CD4-positive, alpha-beta T cell treated with Interleukin-2 at 100 ng/mL for 4 hours (primary cell): ENCODE measurements at places on chromosomes 1 and 21.

DNA sequence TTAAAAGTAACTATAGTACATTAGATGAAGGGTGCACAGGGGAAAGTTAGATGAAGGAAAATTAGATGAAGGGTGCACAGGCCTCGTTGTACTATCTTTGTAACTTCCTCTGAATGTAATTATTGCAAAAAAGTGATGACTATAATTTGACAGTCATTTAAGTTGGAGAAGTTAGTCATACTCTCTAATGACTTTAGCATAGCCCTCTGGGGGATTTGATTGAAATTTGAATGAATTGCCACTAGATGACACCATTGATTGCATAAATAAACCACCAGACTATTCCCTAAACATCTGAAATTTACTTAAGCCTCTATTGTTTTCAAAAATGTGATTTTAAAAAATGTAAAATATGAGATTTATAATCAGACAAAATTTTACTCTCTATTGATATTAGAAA is 102.6 kb downstream of the TPR start:
- DNase-seq = peak; percentile 26

- DNase-seq = no peak
Measured at GRCh38 chr1:163720294-163720693, 398.5 kb downstream of the NUF2 start.

- no peak for DNase-seq
Measured at GRCh38 chr1:32234792-32235191, 12.2 kb upstream of the FAM167B start.

GRCh38 chr1:112284796-112285195 is 111.2 kb upstream of the CTTNBP2NL start:
- DNase-seq = no peak

DNA sequence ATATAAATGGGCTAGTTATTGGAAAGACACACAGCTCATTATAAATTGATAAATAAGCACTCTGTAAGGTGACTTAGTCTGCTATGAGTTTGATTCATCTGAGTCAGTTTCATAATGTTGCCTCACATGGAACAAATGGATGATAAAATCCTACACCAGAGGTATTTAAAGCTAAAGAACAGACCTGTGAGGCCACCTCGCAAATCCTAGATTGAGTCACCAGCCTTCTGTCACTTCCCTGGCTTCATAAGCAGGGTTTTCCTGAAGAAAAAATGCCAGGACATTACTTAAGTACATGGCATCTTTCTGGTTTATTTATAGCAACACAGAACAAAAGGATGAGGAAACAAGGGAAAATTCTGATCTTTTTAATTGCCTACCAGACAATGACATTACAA is 18.4 kb downstream of the CD2 start:
- no peak for DNase-seq

DNA sequence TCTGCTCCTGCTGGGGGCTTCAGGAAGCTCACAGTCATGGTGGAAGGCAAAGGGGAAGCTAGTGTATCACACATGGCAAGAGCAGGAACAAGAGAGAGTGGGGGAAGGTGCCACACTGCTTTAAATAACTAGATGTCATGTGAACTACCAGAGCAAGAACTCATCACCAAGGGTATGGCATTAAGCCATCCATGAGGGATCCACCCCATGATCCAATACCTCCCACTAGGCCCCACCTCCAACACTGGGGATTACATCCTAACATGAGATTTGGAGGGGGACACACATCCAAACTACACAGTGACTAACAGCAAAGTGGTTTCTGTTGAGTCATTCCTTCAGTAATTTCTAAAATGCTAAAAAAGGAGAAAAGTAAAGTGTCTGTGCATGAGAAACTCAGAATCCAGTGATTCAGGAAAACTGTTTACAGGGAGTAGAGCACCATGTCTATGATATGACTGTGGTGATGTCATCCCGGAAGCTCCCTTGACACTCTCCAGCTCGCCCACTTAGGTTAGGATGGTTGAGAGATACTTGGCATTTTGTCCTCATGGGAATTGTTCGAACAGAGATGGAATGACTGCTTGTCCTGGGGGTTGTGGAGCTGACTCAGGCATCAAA is 50.3 kb downstream of the CHD1L start:
- DNase-seq = no peak

GRCh38 chr1:201561195-201561564 is 22.3 kb downstream of the NAV1 start:
- DNase-seq = no peak

DNA sequence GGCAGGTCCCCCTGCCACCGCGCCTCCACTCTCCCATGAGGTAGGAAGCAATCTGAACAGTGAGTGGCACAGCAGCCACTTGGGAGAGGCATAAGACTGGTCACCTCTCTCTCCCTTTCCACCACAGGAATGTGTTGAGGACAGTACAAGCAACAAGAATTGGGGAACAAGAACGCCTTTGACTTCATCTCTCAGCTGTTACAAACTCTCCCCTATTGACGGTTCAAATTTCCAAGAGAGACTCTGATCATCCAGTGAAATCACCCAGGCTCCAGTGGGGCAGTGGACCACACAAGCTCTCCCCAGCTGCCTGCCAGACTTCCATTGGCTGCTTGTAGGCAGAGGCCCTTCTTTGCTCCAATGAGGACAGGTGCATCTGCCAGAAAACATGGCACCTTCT is 249.9 kb upstream of the JUN start:
- no peak for DNase-seq

DNA sequence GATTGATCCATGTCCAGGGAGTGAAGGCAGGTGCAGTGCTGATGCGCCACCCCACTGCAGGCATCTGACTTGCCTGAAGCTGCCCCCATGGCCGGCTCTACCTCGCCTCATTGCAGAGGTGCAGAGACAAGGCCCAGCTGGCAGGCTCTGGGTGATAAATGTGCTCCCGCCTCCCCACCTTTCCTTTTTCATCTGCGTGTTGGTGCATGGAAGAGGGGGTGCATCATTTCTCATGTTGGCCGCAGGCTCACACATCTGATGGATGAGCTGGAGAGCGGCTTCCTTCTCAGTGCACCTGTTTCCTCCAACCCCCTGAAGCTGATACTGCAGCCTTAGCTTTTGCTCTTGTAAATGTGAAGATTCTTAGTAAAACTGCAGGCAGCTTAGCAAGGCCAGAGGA is 306.0 kb upstream of the KAZN start:
- DNase-seq = no peak

- peak; percentile 75 for DNase-seq
Measured at GRCh38 chr1:205528887-205529825, 24.7 kb downstream of the CDK18 start.

DNA sequence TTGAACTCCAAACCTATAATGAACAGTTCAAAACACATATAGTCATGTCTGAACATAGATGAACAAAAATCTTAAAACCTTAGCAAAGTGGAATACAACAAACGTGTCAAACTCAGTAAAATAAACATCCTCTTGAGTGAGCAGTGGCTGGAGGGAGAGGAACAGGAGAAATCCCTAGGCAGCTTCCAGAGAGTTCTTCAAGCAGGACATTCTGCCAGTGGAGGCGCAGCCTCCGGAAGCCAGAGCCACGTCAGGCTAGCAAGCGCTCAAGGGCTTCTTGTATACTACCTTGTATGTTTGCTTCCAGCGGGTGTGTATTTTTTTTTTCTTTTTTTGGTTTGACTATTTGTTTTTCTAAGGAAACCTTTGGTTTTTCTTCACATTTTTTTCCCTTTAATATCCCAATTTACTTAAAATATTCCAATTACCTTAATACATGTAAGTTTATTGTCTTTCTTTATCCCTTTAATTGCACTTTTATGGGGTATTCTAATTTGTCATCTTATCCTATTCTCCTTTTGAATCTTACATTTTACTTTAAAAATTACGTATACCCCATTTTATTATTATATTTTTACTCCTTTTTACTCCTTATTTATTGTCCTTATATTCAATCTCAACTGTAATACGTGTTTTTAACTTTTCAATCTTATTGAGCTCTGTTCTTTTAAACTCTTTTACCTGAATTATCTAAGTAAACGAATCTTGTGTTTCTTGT is 42.0 kb downstream of the COLGALT2 start:
- no peak for DNase-seq

GRCh38 chr1:221602830-221603229 is 139.1 kb downstream of the DUSP10 start:
- DNase-seq = no peak

- DNase-seq = no peak
Measured at GRCh38 chr1:54476530-54477109, 70.4 kb upstream of the SSBP3 start.

- no peak for DNase-seq
Measured at GRCh38 chr1:34500451-34500850, 254.4 kb upstream of the GJB5 start.

DNA sequence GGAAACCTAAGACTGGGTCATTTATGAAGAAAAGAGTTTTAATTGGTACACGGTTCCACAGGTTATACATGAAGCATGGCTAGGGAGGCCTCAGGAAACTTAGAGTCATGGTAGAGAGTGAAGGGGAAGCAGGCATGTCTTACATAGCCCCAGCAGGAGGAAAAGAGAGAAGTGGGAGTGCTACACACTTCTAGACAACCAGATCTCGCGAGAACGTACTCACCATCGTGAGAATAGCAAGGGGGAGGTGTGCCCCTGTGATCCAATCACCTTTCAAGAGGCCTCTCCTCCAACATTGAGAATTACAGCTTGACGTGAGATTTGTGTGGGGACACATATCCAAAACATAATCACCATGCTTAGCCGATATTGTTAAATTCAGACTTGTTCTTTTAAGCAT is 62.8 kb downstream of the DYRK1A start:
- DNase-seq = no peak

DNA sequence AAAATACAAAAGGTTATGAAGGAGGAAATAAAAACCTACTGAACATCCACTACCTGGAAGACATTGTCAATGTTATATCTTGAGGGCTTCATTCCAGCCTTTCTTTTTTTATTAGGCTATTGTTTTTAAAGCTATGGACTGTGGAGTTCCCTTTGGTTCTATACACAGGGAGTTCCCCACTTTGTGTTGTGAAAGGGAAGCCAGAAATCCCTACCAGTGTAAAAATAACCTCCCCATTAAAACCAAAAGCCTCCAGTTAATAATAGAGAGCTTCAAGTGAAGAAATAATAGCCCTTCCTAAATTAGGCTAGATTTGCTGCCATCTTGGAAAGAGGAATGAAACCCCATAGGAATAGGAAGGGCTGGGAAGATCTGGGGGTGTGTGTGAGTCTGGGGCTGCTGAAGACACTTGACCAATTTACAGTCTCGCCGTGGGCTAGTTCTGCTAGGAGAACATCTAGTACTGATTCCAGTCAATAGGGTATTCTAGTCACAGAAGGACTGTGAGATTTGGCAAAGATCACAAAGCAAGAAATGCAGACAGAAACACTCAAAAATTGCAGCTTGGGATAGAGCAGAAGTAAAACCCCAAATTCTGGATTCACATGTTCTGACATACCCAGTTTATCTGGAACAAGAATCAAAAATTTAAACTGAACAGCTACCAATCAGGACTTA is 32.4 kb upstream of the PTGFRN start:
- no peak for DNase-seq

GRCh38 chr1:42957880-42958487 is 684 bp downstream of the SLC2A1 start:
- DNase-seq = peak; percentile 54

DNA sequence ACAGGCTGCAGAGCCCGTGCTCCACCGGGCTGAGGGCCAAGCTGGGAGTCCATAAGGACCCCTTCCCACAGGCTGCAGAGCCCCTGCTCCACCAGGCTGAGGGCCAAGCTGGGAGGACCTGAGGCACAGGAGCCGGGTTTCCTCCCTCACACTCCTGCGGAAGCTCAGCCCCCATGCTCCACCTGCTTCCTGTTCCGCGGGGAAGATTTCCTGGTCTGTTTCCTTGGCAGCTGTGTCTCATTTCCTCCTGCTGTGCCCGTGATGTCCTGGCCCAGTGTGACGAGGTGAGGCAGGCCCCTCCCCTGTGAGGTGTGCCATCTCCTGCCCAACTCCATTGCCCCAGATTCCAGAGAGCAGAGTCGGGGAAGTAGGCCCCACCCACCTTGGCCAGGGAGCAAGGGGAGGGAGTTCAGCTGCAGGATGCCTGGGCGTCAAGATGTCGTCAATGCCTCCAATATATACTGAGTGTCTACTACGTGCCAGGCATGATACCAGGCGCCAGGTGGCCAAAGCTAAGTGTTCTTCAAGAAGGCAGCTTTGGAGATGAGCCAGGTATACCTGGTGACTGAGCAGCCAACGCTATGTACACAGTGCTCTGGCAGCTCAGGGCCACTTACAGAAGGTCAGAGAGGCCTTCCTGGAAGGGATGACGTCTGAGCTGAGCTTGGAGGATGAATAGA is 58.8 kb downstream of the NAV1 start:
- DNase-seq = no peak

GRCh38 chr1:59018446-59018845 is 234.6 kb upstream of the JUN start:
- DNase-seq = peak; percentile 10

- DNase-seq = no peak
Measured at GRCh38 chr1:26476958-26477357, 4.7 kb downstream of the HMGN2 start.

- no peak for DNase-seq
Measured at GRCh38 chr21:41166884-41167283, 1.1 kb upstream of the BACE2 start.

DNA sequence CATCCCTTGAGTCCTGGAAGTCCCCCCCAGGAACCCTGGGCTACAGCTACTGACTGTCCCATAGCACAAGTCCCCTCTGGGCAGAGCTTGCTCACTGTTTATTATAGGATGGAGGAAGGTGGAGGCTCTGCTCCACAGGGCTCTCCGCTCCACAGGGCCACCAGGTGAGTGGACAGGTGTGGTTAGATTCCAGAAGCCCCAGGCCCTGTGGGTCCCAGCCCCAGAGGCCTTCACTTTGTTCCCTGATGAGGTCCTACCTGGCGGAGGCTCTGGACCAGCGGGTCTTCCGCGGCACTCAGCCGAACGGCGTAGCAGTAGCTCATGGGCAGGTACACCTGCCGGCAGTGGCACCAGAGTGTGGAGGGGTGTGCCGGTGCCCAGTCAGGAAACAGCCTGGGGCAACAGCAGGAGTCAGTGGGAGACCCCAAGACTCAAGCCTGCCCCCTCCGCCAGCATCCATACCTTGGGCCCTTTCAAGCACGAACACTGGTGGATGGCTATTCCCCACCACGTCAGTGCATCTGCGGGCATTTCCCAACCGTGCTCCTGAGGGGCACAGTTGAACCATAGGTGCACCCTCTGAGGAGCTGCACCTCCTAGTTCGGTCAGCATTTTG is 12.3 kb downstream of the LSS start:
- DNase-seq = no peak

GRCh38 chr1:198619375-198620140 is 19.3 kb upstream of the PTPRC start:
- peak; percentile 37 for DNase-seq

GRCh38 chr1:98342566-98342965 is 319.0 kb upstream of the SNX7 start:
- DNase-seq = no peak

- no peak for DNase-seq
Measured at GRCh38 chr1:43366179-43366578, 1.6 kb downstream of the ELOVL1 start.

GRCh38 chr1:101235696-101236515 is 913 bp upstream of the S1PR1 start:
- peak; percentile 87 for DNase-seq

GRCh38 chr1:227736814-227737432 is 1.7 kb downstream of the SNAP47 start:
- DNase-seq = no peak
